Lung (tissue), 17 donors: ENCODE measurements at places on chromosomes 11 and 22.

DNA sequence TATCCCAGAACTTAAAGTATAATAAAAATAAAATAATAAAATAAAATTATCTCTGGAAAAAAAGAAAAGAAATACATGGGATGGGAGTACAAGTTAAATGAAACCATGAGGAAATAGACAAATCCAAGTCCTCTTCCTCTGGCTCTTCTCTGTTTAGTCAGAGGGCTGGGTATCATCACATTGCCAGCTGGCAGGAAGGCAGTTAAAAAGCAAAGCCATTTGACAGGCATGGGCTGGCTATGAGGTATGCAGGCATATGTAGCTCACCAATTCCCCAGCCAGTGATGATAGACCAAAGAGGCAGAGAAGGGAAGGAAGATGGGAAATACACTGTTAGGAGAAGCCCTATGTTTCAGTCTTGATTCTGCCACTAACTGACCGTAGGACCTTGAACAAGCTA lies 6.5 kb downstream of the LYVE1 start:
- DNase-seq: no peak

DNA sequence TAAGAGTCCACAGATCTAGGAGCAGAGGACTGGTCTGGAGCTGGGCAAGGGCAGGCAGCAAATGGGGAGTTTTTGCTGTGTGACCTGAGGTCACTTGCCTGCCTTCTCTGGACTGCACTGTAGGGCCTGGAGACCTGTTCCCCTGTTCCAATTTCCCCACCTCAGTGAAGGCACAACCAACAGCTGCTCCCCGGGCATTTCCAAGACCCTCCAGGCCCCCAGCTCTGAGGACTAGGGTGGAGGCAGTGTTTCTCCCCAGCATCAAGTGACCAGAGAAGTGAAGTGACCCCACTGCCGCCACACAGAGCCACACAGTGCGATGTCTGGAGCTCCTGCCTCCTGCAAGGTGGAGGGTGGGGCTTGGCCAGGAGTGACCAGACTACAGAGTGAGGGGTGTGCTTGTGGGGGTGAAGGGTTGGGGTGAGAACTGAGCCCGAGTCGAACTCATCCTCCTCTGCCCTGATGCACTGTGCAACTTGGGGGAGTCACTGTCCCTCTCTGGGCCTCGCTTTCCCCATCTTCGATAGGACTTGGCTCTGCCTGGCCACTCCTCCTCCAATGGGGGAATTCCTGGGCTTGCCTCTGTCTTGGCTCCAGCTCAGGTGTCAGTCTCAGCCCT lies 21.6 kb downstream of the P2RY2 start:
- no peak for DNase-seq

DNA sequence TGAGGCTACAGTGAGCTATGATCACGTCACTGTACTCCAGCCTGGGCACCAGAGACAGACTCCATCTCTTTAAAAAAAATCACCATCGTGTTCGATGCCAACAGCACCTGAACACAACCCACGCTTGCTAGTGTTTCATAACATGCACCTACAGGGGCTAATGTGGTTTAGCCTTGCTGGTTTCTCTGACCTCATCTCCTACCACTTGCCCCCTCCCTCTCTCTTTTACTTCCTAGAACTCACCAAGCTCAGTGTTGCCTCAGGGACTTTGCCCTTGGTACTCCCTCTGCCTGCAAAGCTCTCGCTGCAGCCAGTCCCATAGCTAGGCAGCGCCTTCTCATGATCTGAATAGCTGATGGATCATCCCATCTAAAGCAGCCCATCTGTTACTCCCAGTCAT lies 99.8 kb downstream of the FBXO7 start:
- no peak for DNase-seq

DNA sequence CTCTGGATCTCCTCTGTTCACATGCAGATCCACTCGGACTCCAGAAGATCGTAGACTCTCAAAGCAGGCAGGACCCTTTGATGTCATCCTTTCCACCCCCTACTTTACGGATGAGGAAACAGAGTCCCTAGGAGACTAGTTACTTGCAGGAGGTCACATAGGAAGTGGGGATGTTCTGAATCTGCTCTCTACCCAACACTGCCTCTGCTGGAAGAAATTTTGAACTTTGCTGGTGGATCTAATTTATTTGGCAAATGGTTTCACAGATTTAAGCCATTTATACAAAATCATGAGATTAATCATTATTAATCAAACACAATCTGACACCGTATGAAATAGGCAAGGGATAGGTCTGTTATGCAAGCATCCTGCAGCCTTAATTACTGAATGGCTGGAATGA lies 55.0 kb upstream of the USP47 start:
- no peak for DNase-seq

GRCh38 chr11:26247340-26247739 lies 84.6 kb upstream of the ANO3 start:
- no peak for DNase-seq

- no peak for DNase-seq
Observed at GRCh38 chr11:108963118-108963517, 298.2 kb downstream of the DDX10 start.

GRCh38 chr11:116517584-116517983 lies 255.2 kb downstream of the BUD13 start:
- no peak for DNase-seq

DNA sequence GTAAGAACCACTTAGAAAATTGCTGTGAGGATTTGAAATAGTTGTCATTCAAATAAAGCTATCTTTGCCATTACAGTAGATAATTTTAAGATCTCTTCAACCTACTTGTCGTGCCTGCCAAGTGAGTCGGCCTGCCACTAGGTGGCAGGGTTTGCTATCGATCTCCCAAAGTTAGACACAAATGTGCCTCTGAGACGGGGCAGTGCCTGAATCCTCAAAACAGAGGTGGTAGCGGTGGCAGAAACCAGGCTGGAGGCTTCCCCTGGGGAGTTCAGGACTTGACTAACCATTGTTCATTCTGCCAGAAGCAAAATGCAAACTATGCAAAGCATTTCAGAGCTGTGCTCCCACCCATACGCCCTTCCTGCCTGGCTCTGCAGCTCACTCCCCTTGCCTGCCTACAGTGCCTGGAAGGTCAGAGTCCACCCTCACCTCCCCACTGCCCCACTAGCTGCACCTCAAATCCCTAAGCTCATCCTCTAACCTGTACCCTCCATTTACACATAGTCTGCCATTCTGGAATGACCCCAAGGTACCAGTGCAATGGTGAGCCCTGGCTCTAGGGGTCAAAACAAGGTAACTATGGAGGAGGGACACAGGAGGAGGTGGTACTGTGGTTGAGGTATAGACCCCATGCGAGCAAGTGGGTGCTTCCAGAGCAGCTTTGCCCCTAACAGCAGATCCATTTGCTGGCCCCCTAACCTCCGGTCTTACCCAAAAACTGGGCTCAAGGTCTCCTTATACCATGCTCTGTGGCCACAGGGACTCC lies 82.1 kb downstream of the C11orf58 start:
- peak; percentile 84 for DNase-seq

DNA sequence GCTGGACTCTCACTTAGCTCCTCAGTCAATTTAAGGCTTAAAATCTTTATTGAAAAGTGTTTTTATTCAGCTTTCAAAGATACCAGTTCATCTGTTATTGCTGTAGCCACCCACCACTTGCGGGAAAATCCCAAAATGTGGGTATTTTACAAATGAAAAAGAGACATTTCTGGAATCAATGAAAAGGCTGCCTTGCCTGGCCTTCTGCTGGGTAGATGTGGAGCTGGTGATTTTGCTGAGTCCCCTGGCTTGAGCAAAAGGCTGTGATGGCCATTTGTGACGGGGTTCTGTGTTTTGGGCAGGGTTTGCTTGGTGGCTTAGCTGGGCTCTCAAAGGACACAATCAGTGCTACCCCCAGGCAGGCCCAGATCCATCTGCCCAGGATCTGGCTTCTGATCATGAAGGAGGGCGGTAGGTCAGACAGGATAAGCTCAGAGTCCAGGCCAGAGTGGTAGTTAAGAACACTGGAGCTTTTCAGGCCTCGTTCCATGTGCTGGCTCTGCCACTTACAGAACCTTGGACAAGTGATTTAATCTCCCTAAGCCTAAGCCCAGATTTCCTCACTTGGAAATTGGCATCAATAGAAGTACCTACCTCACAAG lies 36.1 kb downstream of the UBASH3B start:
- no peak for DNase-seq

GRCh38 chr11:129234978-129235377 lies 42.9 kb upstream of the ARHGAP32 start:
- DNase-seq: no peak

DNA sequence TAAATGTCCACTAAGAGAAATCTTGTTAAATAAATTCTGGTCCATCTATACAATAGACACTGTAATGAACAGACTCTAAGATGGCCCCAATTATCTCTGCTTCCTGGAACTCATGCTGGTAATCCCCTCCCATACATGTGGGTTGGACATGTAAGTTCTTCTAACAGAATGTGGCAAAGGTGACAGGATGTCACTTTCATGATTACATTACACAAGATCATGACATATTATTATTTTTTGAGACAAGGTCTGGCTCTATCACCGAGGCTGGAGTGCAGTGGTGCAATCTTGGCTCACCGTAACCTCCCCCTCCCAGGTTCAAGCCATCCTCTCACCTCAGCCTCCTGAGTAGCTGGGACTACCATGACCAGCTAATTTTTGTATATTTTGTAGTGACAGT lies 14.6 kb upstream of the NDUFC2 start:
- DNase-seq: no peak

DNA sequence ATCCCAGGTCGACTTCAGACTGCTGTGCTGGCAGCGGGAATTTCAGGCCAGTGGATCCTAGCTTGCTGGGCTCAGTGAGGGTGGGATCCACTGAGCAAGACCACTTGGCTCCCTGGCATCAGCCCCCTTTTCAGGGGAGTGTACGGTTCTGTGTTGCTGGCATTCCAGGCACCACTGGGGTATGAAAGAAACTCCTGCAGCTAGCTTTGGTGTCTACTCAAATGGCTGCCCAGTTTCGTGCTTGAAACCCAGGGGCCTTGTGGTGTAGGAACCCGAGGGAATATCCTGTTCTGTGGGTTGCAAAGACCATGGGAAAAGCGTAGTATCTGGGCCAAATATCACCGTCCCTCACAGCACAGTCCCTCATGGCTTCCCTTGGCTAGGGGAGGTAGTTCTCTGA lies 254.8 kb downstream of the GRIK4 start:
- DNase-seq: no peak

GRCh38 chr11:58061813-58062212 lies 31.1 kb downstream of the OR6Q1 start:
- no peak for DNase-seq

DNA sequence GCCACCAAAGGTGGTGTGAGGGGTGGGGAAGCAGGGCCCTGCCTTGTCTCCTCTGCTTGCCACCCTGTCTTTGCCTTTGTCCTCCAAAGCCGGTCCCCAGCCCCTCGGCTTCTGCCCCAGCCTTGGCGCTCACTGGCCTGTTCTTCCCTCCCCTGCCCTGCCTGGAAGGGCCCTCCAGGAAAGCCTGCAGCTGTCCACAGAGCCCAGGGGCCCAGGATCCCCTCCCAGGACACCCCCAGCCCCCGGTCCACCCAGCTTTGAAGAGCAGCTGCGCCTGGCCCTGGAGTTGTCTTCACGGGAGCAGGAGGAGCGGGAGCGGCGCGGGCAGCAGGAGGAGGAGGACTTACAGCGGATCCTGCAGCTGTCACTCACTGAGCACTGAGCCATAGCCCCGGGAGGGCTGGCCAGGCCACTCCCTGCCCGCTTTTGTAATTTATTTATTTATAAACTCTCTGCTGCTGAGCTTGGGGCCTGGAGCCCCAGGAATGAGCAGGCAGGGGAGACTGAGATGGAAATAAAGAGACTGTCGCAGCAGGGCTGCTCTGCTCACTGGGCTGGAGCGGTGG lies 1.3 kb upstream of the SSH3 start:
- DNase-seq: peak; percentile 55

- DNase-seq: no peak
Observed at GRCh38 chr11:134574425-134574824, 162.4 kb upstream of the B3GAT1 start.

- peak; percentile 68 for DNase-seq
Observed at GRCh38 chr11:57493507-57494503, 21.7 kb downstream of the SLC43A1 start.

DNA sequence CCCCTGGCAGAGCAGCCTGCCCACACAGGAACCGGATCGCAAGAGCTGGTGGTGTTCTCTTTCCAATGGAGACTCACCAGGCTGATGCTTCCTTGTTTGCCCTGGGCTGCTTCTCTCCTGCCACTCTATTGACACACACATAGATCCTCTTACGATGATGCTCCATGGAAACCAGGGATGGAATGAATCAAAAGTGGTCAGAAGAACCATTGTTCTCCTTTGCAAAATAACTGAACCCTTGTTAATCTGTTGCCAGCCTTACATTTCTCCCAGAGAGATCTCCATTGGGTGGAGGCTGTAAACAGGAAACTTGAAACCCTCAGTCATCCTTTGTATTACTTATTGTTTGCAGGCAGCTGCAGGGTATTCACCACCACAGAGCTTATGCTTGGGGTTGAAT lies 24.6 kb upstream of the LDLRAD3 start:
- DNase-seq: no peak

GRCh38 chr11:79182794-79183193 lies 258.0 kb downstream of the TENM4 start:
- DNase-seq: no peak

DNA sequence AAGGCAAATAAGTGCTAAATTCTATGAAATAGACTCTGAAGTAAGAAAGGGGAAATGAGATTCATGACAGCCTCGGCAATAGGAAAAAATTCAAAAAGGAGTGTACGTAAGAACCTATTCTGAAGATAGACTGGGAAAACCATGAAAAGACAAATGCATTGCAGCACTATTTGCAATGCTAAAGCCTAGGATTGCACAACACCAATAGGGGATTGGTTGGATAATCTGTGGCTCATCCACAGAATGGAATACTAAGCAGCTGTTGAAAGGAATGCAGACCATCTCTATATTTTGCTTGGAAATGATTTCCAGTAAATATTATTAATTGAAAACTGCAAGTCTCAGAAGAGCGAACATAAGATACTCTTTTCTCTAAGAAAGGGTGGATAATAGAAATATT lies 91.7 kb upstream of the CLMP start:
- DNase-seq: no peak

GRCh38 chr11:57276169-57276970 lies 39.3 kb upstream of the APLNR start:
- DNase-seq: no peak

GRCh38 chr11:74522776-74523175 lies 29.3 kb upstream of the LIPT2 start:
- DNase-seq: no peak

GRCh38 chr11:75394085-75394840 lies 5.1 kb upstream of the RPS3 start:
- no peak for DNase-seq

DNA sequence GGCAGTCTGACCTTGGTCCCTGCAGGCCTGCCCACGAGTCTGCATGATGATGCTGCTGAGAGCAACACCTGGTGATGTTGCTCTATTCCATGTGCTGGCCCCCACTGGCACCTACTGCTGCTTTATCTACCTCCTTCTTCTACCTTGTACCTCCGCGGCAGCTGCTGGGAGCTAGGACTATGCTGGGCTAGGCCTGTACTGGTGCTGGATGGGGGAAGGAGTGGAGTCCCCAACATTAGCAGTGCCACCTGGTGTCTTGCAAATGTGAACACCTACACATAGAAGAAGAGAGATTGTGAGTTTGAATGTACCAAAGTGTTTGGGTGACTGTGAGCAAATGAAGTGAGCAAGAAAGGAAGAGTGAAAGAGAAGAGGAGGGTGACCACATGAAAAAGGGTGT lies 30.5 kb downstream of the PTPN5 start:
- no peak for DNase-seq
